ENCODE measurements at places on chromosomes 7 and 10. TPM values are rescaled to one million over a fixed set of nuclear protein-coding genes. Genes with fewer than 3 reads are reported as not detected.

GRCh38 chr7:36792421-36792820 is 68.1 kb upstream of the AOAH start:
- DNase-seq: no peak

- peak; percentile 34 for DNase-seq
Measured at GRCh38 chr10:112952282-112953173, 2.5 kb downstream of the TCF7L2 start.

The CALHM3 gene
- polyA plus RNA-seq: not detected

The RNF148 gene
- 0.27 TPM for polyA plus RNA-seq
